ENCODE measurements at places on chromosomes 7 and 10.

GRCh38 chr10:133196936-133197758 is 32.9 kb upstream of the UTF1 start:
- DNase-seq = no peak

GRCh38 chr7:142263598-142264380 is 5.9 kb upstream of the PRSS58 start:
- no peak for DNase-seq

GRCh38 chr10:78450807-78451485 is 417.3 kb downstream of the RPS24 start:
- no peak for DNase-seq

DNA sequence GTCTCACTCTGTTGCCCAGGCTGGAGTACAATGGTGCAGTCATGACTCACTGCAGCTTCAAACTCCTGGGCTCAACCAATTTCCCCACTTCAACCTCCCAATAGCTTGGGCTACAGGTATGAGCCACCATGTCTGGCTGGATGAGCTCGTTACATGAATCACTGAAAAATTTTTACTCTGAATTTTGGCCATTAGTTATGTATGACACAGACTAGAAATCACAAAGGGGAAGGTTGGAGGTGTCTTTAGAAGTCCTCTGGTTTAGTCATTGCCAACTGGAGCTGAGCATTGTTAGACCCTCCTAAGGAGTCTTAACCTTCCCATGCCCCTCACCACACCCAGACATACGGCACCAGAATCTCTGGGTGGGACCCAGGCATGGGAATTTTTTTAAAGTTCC is 34.7 kb downstream of the SVIL start:
- no peak for DNase-seq

GRCh38 chr7:130154501-130155317 is 50.5 kb downstream of the TMEM209 start:
- DNase-seq = no peak

GRCh38 chr10:64396105-64396708 is 875.0 kb downstream of the REEP3 start:
- DNase-seq = no peak

- no peak for DNase-seq
These were observed 325.9 kb downstream of the GFRA1 start for GRCh38 chr10:115947104-115947503.

DNA sequence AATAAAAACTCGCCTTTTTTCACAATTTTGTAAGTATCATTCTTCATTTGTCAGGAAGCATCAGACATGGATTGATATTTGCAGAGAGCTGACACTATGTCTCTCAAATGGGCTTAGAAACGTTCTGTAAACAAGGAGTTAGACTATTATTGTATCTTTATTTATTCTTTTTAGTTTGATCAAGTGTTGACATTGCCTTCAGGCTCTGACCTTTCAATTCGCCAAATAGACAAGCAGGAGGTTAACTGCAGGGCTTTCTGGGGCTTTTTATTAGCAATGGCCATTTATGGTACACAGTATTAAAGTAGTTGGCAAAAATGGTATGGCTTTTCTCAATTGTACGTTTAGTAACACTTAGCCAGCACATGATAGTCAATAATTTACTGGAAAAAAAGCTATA is 221.7 kb downstream of the ZWINT start:
- DNase-seq = no peak

DNA sequence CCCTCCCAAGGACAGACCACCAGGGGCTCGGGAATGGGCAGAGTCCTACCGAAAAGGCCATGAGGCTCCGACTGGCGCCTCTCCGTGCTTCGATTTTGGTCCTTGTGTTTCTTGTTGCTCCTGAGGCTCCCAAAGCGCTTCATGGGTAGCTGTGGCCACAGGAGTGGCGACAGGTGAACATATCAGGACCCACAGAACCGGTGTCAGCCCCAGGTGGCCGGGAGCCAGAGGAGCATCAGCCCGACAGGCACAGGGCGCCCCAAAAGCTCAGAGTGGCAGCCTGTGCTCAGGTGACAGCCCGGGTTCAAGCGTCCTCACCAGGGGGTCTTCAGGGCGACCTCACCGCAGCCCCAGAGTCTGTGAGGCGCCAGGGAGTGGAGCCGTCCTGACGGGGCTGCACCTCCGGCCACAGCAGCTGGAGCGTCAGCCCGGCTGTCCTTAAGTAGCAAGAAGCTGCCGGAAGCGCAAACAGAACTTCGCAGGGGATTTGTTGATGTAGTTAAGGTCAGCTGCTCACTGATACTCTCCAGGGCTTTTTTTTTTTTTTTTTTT is 141.0 kb downstream of the PRKAG2 start:
- no peak for DNase-seq

GRCh38 chr7:135798095-135798494 is 49.5 kb upstream of the FAM180A start:
- no peak for DNase-seq

GRCh38 chr7:139572071-139572470 is 48.6 kb downstream of the CLEC2L start:
- DNase-seq = no peak

DNA sequence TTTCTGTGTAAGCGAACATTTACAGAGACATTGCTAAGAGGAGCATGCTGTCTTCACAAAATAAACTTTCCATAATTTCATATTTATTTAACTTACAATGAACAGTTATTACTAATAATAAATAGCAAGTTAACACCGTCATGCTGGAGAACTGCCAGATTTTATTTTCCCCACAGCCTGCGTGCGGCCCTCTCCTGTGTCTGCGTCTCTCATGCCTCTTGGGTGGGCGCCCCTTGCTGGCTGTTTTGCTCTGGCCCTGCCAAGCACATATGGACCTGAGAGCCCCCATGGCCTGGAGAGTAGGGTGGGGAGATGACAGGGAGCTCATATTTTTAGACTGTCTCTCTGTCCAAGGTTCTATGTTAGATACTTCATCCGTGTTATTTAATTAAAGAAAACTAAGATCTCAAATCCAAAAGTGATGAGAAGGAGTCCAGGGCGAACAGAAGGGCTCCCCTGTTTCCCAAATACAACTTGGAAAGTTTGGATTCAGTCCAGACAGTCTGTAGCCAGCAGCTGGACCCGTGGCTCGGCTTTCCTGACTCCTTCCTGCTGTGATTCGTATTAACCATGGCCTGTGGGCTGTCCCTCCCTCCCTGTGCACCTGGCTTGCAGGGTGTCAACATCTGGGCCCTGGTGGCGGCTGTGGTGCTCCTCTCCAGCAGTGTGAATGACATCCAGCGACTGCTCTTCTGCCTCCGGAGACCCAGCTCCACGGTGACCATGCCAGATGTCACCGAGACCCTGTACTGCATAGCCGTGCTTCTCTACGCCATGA is 20.5 kb downstream of the FBH1 start:
- DNase-seq = no peak

DNA sequence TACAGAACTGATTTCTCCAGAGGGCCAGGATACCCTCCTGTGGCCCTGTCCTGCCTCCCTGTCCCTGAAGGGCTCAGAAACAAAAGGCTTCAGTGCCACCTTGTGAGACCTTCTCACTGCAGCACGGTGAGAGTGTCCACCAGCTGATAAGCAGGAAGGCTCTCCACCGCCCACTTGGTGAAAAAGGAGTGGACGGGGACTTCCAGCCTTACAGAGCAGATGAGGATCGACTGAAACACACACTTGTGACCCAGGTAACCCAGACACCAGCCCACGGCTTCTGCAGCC is 330.1 kb downstream of the GRID1 start:
- DNase-seq = no peak

DNA sequence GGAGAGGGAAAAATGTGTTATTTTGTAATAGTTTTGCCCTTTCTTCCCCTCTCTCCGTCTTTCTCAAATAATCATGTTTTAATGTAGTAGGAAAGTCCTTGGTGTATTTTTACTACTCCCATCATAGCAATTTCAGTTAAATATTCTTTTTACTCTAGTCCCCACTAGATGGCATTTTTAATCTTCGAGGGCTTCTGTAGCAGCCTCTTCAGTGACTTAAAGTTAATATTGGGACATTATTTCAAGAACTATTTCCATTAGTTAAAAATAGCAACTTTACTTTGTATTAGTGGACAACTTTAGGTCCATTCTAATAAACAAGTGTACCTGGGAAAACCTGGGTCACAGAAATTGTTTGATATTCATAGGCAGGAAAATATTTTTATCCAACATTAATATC is 23.0 kb downstream of the EDRF1 start:
- no peak for DNase-seq

GRCh38 chr10:28925121-28925663 is 247.9 kb downstream of the BAMBI start:
- no peak for DNase-seq

DNA sequence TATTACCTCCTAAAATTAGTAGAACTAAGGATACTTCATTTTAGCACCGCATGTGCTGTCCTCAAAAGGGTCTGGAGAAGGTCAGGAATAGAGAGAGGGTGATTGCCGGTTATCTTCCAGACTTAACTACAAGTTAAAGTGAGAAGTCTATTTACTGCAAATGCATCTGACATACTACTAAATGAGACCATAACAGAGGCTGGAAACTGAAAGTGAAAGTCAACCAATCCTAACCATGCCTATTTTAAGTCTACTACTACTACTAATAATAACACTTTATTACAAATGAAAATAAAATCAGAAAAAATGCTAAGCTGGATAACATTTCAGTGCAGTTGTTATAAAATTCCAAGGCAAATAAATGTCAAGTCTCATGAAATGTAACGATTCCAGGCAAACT is 244.7 kb downstream of the KIF20B start:
- DNase-seq = no peak

DNA sequence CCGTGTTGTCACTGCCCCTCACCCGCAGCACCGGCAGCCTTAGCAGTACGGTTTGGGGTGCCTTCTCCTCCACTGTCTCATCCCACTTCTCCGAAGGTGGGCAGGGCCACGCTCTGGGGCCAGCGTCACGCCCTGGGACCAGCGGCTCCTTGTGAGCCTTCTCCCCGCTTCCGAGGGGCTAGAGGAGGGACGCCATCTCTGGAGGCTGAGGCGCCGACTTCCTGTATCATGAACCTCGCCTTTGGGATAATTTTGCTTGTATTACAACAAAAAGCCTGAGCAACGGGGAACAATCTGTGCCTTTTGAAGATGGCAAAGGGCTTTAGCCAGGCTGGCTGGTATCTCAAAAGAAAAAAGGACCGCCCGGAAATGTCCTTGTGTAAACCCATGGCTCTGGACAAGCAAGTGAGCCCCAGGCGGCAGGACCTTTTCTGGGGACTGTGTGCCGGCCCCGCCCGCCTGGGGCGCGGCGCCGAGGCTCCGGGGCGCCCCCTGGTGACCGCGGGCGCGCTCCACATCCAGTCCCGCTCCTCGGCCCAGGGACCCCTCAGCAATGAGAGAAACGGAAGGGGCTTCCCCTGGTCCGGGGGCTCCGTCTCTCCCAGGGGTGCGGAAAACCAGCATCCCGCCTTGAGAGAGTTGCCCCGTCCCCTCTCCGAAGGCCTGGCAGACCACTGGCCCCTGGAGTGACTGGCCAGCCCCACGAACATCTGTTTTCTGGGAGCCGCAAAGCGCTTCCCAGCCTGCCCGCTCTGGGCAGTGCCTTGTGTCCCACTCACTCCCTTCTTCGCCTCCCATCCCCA is 3.8 kb downstream of the DEPP1 start:
- DNase-seq = peak; percentile 57

- peak; percentile 90 for DNase-seq
These were observed 89.1 kb upstream of the SP4 start for GRCh38 chr7:21338728-21339164.

DNA sequence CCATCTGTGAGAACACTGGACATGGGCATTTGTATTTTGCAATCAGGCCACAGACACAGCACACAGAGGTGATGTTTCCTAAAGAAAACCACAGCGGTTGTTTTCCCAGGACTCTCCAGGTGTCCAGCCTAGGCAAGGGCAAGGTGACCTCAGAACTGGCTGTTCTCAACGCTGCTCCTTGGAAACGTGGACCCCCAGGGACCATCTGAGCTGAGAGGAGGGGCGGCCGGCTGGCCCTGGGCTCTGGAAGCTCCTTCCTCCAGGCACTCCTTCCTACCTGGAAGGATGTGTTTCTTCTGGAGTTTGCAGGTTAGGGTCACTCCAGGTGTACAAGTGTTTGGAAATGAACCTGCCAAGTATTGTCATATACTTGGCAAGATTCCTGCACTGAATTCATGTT is 103.1 kb downstream of the ADARB2 start:
- no peak for DNase-seq

DNA sequence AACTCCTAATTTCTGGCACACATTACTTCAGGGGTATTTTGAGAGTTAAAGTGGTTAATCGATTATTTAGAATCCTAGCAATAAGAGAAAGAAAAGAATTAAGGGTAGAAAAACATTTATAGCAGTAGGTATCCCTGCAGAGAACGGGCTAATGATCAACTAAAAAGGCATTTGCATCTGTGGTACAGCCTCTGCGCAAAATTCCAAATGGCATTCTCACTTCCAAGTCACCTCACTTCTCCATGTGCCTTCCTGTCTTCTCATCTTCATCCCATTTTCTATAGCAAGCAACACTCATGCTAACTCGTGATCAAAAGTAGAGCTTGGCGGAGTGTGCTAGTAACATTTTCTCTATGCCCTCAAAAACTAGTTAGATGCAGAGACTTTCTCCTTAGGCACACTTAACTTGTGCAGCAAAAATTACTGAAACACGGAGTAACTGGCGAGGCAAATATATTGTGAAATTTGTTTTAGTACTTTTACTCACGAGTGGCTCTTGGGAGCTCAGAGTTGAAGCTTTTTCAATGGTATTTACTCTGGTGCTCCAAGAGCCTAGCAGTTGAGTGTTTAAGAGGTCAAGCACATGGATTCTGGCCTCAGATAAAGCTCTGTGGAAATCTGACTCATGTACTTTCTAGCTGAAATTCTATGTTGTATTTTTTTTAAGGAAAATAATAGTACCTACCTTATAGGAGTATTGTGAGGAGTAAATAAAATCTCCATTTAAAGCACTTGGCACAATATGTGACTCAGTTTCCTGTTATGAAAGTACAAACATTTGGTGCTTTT is 65.1 kb downstream of the MET start:
- no peak for DNase-seq

GRCh38 chr7:22572292-22572691 is 72.3 kb upstream of the STEAP1B start:
- no peak for DNase-seq

GRCh38 chr7:22787951-22788350 is 34.7 kb downstream of the TOMM7 start:
- no peak for DNase-seq

- DNase-seq = no peak
These were observed 14.3 kb downstream of the KLLN start for GRCh38 chr10:87849001-87849400.

DNA sequence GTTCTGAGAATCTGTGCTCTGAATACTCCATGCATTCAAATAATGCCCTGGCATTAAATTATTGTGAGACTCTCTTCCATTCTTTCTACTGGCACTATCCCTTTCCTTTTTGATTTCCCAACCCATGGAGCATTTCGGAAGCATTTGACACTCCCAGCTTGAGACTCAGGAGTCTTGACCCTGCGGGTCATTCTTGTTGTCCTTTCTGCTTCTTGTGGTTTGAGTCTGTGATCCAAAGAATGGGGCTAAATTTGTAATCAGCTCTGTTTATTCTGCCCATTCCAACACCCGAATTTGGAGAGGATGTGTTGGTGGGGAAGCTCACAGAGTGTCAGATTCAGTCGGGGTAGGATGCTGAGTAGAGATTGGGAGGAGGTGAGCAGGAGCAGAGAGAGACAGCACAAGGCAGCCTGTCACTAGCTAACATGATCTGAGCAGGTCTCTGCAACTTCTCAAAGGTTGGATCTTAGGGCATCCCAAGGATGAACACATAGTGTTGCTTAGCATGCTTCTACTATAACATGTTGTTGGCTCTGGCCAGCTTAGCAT is 80.4 kb upstream of the BMPER start:
- no peak for DNase-seq

- no peak for DNase-seq
These were observed 63.3 kb downstream of the TMEM26 start for GRCh38 chr10:61389887-61390286.

- no peak for DNase-seq
These were observed 2.1 kb upstream of the CFAP46 start for GRCh38 chr10:132944510-132944909.

Measured in T-helper 1 cell (primary cell).